Neural crest cell (in vitro differentiated cells): ENCODE measurements at places on chromosomes 5 and 9. TPM values are rescaled to one million over a fixed set of nuclear protein-coding genes. Genes with fewer than 3 reads are reported as not detected.

DNA sequence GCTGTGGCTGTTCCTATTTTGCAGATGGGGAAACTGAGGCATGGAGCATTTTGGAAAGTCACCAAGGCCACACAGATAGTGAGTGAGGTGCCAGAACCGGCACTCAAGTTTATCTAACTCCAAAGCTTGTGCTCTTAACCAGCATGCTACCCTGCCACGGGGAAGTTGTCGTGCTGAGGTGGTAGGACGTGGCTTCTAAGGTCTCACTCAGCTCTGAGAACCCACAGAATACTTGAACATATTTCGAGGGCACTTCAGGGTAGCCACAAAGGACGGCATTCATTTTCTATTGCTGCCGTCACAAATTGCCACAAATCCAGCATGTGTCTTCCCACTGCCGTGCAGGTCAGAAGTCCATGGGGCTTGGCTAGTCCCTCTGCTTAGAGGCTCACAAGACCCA lies 116.7 kb downstream of the OLFM1 start:
- no peak for DNase-seq

DNA sequence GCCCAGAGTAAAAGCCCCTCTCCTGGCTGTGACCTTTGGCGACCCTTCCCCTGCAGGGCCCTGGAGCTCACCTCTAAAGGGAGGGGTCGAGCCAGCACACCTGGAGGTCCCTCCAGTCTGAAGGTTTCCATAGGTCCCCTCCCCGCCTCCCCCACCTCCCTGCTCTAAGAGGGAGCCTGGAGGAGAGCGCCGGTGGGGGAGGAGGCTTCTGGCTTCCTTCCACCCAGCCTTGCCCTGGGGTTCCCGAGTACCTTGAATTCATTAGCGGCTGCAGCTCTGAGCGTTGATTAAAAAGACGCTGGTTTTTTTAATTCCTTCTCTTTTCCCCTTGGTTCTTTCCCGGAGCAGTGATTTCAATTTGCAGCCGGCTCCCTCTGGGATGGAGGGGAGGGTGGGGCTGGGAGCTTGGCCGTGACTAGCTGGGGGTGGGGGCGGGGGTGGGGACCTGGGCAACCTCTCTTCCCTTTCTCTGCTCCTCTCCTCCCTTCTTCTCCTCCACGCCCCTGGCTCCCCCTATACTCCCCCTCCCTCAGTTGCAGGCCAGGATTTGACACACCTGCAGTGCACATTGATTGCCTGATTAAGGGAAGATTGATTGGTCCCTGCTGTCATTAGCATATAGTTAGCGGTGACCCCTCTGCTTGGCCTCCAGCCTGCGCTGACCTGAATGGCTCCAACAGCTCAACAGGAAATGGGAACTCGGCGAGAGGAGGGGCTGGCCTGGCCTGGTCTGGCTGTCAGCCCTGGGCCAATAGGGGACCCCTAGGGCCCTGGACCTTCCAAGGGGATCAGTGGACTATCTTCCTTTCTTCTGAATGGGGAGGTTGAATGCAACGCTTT lies 67.5 kb upstream of the RAPGEF1 start:
- DNase-seq = peak; percentile 31

The TTC39B gene
- 3.7 TPM in 2 replicates for total RNA-seq

DNA sequence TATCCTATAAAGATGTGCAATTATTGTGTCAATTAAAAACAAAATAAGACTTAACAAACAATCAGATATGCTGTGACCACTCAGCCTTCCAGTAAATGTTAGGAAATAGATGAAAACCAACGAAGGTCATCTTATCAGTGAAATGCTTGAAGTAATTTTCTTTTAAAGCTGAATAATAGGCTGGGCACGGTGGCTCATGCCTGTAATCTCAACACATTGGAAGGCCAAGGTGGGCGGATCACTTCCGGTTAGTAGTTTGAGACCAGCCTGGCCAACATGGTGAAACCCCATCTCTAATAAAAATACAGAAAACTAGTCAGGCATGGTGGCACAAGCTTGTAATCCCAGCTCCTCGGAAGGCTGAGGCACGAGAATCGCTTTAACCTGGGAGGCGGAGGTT lies 31.2 kb downstream of the NLN start:
- DNase-seq = no peak

DNA sequence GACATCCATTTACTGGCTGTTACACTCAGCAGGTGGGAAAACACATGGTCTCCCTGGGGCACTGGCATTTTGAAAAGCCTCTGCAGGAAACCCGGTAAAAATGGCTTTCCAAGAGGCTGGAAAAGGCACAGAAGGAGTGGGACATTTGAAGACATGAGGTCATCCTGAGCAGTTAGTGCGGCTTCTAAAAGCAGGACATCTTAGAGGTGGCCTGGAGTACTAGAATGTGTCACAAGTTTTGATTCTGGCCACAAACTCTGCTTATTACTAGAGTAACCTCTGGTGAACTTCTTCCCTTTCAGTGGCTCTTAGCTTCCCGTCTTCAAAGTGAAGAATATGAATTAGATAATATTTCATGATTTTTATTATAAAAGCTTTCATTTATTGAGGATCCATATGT lies 423.0 kb upstream of the BRINP1 start:
- no peak for DNase-seq

The DOCK8 gene
- total RNA-seq = 0.58 and 0.68 TPM in 2 replicates
